ENCODE measurements at places on chromosomes 3 and 15. TPM values are rescaled to one million over a fixed set of nuclear protein-coding genes. Genes with fewer than 3 reads are reported as not detected.

SST gene
- polyA plus RNA-seq, result not detected

- no peak for DNase-seq
- H3K4me3 ChIP-seq, result no peak overlapping the region
- no peak overlapping the region for H3K27ac ChIP-seq
- H3K4me1 ChIP-seq, result no peaks in the 10 kb centered on the region
- no peaks in the 10 kb centered on the region for H3K36me3 ChIP-seq
These were observed 837.0 kb upstream of the CFAP20DC start for GRCh38 chr3:59886790-59887189.

GRCh38 chr3:190109441-190109840 lies 11.3 kb downstream of the P3H2 start:
- no peak overlapping the region for H3K27ac ChIP-seq
- H3K27me3 ChIP-seq, result no peaks in the 10 kb centered on the region
- no peak overlapping the region for H3K4me3 ChIP-seq
- no peaks in the 10 kb centered on the region for H3K4me1 ChIP-seq
- no peak for DNase-seq

- H3K27me3 ChIP-seq, result no peaks in the 10 kb centered on the region
- no peaks in the 10 kb centered on the region for H3K36me3 ChIP-seq
- H3K4me1 ChIP-seq, result no peaks in the 10 kb centered on the region
These were observed 126.2 kb upstream of the ATP10A start for GRCh38 chr15:25989327-25989726.
